ENCODE measurements at places on chromosomes 1 and 21.

DNA sequence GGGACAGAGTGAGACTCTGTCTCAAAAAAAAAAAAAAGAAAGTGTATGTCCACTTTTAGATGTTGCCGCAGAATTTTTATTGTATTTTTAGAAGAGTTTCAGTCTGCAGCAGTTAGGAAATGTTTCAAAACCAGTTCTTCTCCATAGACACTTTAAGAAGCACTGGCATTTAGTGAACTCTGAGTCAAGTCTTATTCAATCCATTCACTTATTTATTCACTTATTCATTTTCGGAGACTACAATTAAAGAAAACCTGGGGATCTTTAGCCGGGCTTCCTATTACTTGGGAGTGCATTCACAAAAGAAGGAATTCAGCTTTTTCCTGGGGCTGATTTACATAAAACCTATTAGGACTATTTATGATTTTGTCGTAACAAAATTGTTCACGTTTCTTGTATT is 12.3 kb downstream of the RCAN3 start:
- DNase-seq, result no peak

- no peak for DNase-seq
These were observed 74.1 kb downstream of the VCAM1 start for GRCh38 chr1:100793659-100794058.

DNA sequence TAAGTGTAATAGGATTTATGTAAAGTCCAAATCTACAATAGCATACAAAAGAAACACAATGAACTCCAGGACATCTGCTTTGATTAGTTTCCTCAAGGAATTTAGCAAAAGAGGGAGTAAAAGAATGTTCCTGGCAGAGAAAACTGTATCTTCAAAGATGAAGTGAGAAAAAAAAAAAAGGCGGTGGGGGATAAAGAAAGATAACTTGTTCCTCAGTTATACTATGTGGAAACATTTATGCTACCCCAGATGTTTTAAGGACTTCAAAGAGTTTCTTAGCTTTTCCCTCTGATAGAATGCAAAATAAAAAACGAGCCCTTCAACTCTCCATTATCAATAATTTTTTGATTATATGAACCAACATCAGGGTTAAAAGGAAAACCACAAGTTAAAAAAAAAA is 908.9 kb upstream of the ADGRL2 start:
- no peak for DNase-seq

DNA sequence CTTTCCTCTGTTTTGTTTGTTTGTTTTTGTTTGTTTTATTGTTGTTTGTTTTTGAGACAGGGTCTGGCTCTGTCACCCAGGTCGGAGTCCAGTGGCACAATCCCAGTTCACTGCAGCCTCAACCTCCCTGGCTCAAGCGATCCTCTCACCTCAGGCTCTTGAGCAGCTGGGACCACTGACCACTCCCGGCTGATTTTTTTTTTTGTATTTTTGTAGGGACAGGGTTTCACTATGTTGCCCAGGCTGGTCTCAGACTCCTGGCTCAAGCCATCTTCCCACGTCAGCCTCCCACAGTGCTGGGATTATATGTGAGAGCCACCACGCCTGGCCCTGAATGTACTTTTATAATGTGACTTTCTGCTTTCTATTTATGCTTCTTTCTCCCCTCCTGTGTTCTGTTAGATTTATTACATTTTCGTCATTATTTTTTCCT is 5.0 kb upstream of the CALML6 start:
- DNase-seq, result no peak

GRCh38 chr1:113660088-113660487 is 99.2 kb downstream of the PHTF1 start:
- no peak for DNase-seq

DNA sequence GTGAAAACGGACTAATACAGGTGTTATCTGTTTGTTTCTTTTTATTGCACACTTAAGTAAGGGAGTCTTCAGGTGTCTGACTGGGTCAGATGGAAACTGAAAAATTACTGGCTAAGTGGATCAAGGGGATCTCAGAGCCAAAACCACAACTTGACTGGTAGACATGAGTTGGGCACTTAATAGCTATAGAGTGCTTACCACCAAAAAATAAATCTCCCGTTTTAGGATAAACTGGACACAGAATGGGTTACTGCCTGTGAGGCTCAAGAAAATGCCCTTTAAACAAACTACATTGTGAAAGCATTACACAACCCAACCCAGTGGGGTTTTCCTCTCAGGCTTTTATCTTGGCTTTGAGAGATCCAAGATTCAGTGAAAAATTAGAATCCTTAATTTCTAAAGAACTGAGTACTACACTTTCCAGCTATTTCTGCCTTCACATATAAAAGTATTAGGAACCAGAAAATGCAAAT is 134.0 kb upstream of the LYPLAL1 start:
- no peak for DNase-seq

GRCh38 chr1:31570906-31571305 is 5.4 kb upstream of the TINAGL1 start:
- DNase-seq, result no peak

GRCh38 chr21:15333951-15334350 is 269.2 kb upstream of the NRIP1 start:
- no peak for DNase-seq

DNA sequence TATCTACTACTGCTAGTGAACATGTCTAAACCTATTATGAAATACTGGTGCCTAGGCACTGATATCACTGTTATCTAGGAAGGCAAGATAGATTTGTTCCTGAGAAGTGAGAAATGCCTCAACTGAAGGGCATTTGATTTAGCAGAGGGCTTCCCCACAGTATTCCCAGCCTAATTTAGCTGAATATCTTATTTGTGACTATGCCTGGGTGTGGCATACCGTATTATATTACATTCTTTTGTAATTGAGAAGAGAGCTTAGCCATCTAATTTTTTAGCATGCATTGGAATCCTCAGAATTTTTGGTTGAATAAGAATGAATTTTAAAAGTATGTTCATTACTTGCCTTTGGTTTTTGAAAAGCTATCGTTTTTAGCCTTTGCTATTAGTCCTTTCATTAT is 99.1 kb downstream of the ZP4 start:
- no peak for DNase-seq

DNA sequence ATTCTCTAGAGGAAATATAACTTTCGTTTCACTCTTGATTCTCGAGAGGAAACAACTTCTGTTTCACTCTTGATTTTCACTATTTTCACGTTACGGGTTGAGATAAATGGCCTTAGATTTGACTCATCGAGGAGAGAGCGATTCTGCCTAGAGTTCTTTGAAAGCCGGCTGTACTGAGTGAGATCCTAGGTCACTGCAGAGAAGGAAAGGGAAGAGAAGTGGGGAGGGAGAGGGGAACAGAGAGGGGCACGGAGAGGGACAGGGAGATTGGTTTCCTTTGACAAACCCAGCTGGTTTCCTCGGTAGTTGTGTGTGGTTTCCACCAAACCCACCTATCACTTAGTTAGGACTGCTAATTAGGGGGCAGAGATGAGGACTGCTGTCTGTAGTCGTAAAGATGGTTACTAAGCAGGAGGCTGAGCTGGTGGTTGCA is 21.6 kb upstream of the GPR137B start:
- no peak for DNase-seq

DNA sequence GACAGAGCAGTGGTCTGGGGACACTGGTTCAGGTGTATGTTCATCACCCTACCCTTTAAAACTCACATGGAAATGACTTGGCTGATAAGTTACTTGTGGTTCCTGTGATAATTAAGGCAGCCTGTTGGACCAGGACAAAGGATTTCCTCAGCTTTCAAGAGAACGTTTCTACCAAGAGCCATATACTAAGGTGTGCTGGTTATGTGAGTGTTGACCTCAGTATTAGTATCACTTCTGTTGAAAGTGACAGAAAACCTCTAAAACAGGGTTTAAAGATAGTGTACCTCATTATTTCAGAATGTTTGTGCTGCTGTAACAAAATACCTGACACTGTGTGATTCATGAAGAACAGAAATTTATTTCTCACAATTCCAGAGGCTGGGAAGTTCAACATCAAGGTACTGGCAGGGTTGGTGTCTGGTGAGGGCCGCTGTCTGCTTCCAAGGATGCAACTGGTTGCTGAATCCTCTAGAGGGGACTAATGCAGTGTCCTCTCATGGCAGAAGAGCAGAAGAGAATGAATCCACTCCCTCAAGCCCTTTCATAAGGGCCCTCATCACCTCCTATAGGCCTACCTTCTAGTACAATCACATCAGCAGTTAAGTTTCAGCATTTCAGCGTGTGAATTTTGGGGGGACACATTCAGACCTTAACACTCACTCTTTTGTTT is 54.9 kb downstream of the UCK2 start:
- no peak for DNase-seq

DNA sequence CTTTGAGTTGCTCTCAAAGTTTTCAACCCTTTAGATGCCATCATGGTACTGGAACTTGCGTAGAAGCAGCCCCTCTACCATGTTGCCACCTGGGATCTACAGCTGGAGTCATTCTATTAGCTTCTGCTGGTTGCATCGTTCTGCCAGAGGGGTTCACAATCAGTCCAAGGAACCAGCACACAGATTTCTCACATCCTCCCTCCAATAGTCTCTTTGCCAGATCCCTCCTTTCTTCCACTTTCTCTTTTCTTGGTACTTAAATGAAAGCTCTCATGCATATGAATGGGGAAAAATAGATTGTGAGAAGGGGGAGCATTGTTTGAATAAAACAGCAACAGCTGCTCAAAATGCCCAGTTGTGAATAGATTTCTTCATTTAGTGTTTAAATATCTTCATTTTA is 4.2 kb upstream of the C8A start:
- no peak for DNase-seq

DNA sequence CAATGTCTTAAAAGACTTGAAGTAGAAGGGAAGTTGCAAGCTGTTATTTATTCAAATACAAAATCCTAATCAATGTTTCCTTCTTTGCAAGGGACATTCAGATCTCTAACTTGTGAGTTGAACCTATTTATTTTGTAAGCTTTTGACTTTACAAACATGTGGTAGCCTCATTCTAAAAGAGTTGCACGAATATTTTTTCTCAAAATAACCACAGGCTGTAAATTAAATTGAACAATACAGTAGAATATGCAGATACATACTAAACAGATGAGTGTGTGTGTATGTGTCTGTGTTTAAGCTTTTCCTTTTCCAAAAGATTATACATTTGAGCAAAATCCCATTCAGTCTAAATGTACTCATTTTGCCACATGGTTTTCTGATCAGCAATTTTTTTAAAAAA is 4.8 kb upstream of the DYNLT5 start:
- no peak for DNase-seq

GRCh38 chr1:185397183-185397582 is 80.1 kb upstream of the IVNS1ABP start:
- no peak for DNase-seq

DNA sequence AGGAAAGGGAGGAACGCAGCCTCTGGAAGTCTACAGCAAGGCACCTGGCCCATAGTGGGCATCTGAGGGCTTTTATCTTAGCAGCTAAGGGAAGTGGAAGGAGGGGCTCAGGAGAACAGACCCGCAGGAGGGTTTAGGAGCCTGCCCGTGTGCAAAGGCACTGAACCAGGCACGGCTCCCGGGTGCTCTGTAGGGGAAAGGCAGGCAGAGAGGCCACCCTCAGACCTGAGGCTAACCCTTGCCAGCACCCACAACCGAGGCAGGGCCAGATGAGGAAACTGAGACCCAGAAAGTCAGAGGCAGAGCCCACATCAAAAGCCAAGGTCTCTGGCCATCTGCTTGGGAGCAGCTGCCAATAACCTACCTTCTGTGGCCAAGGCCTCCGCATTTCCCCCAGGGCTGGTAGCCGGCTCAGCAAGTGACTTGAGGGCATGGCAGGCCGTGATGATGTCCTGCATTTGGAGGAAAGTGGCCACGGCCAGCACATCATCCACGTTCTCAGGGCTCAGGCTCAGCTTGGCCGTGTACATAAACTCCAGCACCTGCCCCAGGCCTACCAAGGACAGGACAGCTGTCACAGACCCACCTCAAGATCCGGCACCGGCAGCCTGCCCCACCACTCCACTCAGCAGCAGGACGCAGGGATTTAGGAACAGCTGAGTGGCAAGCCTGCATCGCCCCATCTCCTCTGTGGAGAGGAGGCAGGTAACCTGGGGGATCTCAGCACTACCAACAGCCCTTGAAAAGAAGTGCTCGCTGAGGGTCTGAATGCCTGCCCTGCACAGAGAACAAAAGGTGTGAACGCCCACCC is 29.1 kb downstream of the ZBTB17 start:
- no peak for DNase-seq

GRCh38 chr1:150529017-150529416 is 13.5 kb downstream of the FALEC start:
- DNase-seq, result no peak

- no peak for DNase-seq
These were observed 248.7 kb upstream of the IRF2BP2 start for GRCh38 chr1:234858722-234859121.

DNA sequence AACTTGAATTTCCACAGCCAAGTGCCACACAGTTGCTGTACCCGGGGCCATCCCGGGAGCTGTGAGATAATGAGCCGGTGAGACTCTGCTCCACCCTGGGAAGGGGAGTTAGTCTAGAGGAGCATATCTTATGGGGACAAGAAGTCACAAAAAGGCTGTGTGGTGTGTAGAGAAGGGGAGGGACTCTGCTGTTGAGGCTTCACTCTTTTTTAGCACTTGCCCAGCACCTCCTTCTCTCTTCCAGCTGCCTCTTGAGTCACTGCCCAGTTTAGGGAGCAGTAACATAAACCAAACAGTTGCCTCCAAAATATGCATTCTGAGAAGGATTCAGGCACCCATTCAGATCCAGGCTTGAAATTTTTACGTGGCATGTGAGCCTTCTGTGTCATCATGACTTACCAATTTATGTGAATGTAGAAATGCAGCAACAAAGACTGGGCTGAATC is 744 bp upstream of the WDR26 start:
- DNase-seq, result no peak

DNA sequence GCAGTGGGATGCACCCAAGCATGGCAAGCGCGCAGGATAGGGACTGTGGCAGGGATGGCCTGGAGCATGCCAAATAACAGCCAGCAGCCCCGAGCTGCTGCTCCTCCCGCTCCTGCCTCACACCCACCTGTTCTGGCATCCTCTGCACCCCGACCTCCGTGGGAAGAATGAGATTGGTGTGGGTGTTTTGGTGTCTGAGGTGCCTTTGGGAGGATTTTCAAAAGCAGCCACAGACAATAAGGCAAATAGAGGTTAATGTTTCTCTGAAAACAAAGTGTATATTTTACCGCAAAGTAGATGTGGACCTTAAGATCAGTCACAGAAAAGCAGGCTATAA is 35.5 kb downstream of the IGFN1 start:
- DNase-seq, result no peak

DNA sequence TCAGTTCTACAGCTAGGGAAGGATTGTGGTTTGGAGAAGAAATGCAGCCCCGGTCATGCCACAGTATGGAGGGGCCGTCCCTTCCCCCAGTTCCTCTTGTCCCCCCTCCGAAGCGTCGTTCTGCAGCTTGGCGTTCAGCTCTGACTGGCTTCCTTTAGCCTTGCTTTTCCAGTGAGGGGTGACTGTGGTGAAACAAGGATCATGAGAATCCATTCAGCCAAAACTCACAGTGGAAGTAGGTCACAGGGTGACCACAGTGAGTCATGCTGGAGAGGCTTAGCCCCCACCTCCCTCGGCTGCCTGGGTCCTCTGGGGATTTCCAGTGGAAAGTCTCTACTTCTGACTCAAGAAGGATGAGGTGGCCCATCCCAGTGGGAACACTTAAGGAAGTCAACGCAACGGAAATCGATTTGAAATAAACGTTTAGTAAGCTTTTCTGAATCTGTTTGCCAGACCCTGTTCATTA is 37.3 kb upstream of the COL6A2 start:
- DNase-seq, result no peak

All from stimulated activated CD8-positive, alpha-beta memory T cell treated with anti-CD3 and anti-CD28 coated beads, Interleukin-7, amount 100 ng/mL, for 1 hour (primary cell).